Kidney (tissue), 22 donors: ENCODE measurements at places on chromosomes 5 and 9. TPM values are rescaled to one million over a fixed set of nuclear protein-coding genes. Genes with fewer than 3 reads are reported as not detected.

DNA sequence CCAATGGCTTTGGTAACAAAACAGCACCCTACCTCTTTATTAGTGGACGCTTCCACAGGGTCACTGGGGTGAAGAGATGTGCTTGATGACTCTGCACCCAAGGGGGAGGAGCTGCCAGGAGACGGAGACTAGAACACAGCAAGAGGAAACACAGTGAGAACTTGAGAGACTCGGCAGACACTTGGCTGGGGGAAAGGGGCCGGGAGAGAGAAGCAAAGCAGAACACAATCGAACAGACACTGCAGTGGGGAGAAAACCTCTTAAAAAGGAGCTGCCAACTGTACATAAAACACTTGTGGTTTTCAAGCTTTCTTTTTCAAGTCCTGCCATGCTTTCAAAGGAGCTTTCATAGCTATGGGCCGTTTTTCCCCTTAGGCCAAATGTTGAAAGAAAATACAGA lies 151.0 kb downstream of the ENTREP1 start:
- no peak for DNase-seq

DNA sequence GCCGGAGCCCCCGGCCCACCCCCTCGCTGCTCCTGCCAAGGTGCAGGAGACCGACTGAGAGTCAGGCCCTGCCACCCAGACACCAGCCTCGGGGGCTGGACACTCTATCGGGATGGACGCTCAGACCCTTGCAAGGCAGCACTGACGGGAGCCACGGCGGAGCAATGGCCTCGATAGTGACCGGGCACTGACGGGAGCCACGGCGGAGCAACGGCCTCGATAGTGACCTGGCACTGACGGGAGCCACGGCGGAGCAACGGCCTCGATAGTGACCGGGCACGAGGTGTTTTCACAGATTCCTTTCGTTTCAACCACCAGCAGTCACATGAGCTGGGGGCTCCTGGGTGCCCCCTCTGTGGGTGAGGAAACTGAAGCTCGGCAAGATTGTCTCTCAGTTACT lies 123.6 kb upstream of the PPP1R26 start:
- DNase-seq, result no peak

DNA sequence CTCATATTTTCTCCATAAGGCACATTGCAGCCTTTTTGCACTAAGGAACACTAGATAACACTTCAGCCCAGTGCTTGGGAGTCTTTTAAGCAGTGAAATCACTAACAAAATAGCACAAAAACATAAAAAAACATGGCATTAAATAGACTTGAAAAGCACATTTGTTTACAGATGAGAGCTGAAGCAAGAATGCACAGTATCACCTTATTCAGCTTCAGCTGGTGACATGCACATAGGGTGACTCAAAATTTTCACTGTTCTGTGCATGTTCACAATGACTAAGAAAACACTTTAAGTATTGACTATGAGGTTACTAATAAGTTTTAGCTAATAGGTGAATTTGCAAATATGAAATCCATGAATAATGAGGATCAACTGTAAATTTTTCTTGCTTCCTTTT lies 293.9 kb upstream of the TARS1 start:
- DNase-seq, result no peak

DNA sequence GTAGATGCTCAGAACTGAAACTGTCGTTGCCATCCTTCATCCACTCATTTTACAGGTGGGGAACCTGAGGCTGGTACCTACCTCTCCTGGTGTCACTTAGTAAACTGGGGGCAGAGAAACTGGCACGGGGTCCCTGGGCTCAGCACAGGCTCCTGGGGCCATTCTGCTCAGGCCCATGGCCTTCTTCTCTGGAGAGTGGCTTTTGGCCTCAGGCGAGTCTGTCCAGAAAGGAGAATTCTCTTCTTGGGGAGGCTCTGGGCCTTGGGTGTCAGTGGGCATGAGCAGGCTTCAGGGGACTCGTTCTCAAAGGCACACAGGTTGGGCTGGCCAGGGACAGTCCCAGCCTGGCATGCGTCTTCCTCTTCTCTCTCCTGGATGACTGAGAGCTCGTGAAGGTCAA lies 24.6 kb downstream of the COL5A1 start:
- DNase-seq, result no peak

- DNase-seq, result peak; percentile 97
Measured at GRCh38 chr9:127698985-127699670, 7.7 kb upstream of the CFAP157 start.

The PCDHGA9 gene
- 7.6 TPM for total RNA-seq

The TLR4 gene
- total RNA-seq, result 33.4 TPM

The GPR150 gene
- total RNA-seq, result 0.16 TPM
